ENCODE measurements at places on chromosomes 12 and 14. TPM values are rescaled to one million over a fixed set of nuclear protein-coding genes. Genes with fewer than 3 reads are reported as not detected.

DNA sequence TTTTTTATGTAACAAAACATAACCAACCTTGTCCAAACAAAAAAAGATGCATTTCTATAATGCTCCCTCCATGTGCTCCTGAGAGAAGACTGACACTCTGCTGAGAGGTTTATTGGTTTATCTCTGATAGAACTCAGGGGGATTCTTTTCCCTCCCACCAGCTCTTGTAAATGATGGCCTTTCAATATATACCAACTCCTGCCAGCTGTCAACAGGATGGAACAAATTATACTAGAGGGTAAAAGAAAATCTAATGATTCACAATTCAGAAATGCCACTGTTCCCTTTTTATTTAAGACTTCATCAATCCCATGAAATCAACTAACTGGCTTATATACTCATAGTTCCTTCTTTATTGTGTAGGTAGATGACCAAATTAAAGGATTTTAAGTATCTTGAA lies 25.4 kb downstream of the PSMC1 start:
- no peak for DNase-seq

GRCh38 chr12:96549341-96549740 lies 60.0 kb downstream of the CFAP54 start:
- no peak for DNase-seq

RFX4 gene
- polyA plus RNA-seq: not detected

TMEM30B gene
- polyA plus RNA-seq: 23.0 TPM

RHNO1 gene
- 44.4 TPM for polyA plus RNA-seq

- DNase-seq: no peak
Measured at GRCh38 chr12:26047401-26048226, 77.2 kb downstream of the BHLHE41 start.

DNA sequence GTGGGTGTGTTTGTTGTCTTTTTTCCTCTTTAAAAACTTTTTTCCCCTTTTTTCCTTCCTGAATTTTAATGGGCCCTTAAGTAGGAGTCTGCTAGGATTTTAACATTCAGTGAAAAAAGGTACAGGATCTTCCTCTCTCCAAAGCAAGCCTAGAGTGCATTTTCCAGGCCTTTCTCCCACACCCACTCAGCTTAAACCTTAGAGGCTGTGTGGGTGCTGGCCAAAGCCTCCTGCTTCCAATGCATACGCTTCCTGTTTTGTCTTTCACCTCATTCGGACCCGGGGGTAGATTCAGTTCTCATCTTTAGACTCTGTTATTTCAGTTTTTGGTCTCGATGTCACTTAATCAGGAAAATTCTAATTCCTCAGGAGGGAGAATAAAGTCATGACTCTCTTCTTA lies 51.2 kb downstream of the TMEM30B start:
- DNase-seq: no peak

DNA sequence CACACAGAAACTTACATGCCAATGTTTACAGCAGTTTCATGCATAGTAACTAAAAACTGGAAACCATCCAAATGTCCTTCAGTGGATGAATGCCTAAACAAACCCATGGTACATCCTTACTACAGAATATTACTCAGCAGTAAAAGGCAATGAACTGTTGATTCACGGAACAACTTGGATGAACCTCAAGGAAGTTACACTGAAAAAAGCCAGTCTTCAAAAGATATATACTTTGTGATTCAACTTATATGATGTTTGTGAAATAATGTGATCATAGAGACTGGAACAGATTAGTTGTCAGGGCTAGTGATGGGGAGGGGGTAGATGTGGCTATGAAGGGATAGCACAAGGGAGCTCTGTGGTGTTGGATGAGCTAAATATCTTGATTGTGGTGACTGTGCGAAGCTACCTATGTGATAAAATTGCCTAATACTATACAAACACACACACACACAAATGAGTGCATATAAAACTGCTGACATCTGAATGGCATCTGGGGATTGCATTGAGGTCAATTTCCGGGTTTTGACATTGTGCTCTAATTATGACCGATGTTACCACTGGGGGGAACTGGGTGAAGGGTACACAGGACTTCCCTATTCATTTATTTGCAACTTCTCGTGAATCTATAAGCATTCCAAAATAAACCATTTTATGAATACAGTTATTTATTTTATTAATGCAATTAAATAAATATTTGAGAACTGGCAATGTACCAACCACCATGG lies 94.3 kb downstream of the RIN3 start:
- no peak for DNase-seq

GRCh38 chr14:22478670-22479069 lies 110.4 kb downstream of the DAD1 start:
- peak; percentile 69 for DNase-seq

PROX2 gene
- polyA plus RNA-seq: 3.1 TPM

KLRF1 gene
- polyA plus RNA-seq: 0.59 TPM

All from left lung (tissue), 14 donors.